ENCODE measurements at places on chromosomes 11 and 22.

- no peak for DNase-seq
Observed at GRCh38 chr11:104782377-104782754, 115.9 kb downstream of the CASP12 start.

DNA sequence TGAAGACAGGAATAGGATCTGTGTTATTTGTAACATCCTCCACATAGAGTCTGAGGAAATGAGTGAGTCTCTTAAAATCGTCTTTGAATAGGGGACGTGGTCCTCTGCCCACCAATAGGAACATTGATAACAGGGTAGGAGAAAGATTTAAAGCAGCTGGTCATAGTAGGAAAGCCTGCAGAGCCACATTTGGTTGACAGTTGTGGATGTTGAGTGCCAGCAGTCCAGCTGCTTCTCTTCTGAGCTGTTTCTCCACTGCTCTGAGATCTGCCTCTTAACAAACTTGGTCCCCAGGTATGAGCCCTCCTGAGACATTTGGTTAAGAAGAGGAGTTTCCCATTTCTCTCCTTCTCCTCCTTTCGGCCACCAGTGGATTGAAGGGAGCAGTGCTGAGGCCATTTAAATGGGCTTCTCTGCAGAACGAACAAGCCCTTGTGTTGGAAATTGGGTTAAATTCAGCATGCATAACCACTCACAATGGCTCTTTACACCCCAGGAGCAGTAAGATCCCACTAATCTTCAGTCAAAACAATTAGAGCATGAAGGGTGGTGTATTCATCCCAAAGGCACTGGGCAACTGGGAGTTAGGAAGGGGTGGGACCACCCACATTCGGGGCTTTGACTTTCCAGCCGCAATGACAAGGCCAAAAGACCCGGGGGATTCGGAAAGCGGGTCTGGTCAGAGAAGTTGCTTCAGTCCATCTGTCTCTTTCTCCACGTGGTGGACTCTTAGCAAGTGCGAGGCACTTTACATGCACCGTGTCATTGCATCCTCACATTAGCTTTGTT lies 32.3 kb downstream of the MIAT start:
- DNase-seq = no peak

DNA sequence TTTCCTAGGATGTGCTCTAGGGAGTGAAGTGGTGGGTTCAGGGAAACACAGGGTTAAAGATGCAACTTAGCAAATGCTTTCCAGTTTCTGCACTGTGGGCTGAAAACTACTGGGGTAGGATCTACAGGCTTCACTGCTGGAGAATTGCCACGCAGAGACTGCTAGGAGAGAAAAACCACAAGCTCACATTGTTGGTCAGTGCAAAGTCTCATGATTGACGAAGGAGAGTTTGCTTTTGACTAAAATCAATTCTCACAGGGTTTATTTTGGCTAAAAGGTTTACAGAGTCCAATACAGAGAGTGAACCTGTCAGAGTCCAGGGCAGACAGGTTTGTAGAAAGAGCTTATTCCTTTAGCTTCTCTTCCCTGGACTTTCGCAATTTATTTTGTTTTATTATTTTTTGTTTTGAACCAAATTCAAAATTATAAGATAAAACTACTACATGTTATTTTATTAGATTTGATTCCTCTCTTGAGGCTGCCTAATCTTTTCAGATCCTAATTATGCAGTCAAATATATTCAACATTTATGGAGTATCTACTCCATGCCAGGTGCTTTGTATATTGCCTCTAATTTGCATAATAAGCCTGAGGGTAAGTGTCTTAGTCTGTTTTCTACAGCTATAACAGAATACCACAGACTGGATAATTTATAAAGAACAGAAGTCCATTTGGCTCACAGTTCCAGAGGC lies 64.7 kb downstream of the MTNR1B start:
- DNase-seq = no peak

GRCh38 chr11:82701847-82702520 lies 31.7 kb downstream of the FAM181B start:
- peak; percentile 45 for DNase-seq

- DNase-seq = no peak
Observed at GRCh38 chr11:7833527-7833926, 36.8 kb upstream of the OR5P2 start.

DNA sequence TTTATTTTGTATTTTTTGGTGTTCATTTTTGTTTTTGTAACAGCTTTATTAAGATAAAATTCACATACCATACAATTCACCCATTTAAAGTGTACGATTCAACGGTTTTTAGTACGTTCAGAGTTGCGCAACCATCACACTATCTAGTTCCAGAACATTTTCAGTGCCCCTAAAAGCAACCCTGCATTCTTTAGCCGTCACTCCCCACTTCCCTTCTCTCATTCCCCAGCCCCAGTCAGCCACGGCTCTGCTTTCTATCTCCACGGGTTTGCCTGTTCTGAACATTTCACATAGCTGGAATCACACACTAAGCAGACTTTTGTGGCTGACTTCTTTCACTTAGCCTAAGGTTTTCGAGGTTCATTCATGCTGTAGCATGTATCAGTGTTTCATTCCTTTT lies 9.6 kb upstream of the KCNQ1OT1 start:
- DNase-seq = peak; percentile 65

Data from muscle of leg (tissue), 16 donors.